ENCODE measurements at places on chromosomes 13 and 19. TPM values are rescaled to one million over a fixed set of nuclear protein-coding genes. Genes with fewer than 3 reads are reported as not detected.
A peak's percentile ranks its signal among the peaks of the same experiment; 100 is the strongest.

- DNase-seq: no peak
Measured at GRCh38 chr19:40805258-40805868, 6.4 kb downstream of the EGLN2 start.

DNA sequence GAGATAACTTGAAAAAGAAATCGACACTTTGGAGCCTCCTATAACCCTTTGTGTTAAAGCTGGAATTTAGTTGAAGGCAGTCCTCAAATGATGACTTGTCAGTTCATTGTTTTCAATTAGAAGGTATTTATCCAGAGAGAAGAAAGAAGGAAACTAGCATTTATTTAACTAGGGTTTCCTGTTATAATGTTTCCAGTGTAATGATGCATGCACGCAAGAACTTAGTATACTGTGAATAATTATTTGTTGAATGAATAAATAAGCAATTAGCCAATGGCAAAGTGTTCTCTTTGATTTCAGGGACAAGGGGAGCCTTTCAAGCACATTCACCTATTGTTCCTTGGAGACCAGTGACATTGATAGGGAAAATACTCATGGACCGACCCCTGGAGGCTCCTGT, 307.4 kb downstream of the KLF5 start:
- no peak for DNase-seq

GRCh38 chr19:46482631-46483030, 11.3 kb upstream of the PNMA8A start:
- DNase-seq: peak; percentile 41

DNA sequence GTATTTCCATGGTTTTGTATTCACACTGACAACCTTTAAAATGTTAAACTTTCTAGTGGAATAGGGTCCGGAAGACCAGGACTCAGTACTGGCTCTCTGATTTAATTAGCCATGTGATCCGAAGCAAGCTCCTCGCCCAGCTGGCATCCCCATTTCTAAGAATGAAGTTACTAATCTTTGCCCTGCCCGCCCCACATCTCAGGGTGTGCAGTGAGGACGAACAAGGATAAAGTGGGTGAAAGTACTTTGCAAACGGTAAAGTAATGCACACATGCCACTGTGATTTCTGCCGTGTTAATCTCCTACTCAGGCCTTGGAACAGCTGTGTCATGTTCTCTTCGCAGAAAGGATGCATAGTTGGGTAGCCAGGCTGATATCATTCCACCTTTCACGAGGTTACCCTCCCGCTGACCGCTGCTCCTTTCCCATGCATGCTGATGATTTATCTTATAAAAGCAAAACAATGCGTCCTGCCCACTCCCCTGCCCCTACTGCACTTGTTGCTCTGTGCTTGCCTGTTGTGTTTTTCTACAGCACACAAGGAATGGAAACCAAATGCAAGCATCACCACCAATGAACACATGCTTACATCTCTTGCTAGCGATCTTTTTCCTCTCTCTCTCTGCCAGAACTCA, 539.0 kb downstream of the EFNB2 start:
- DNase-seq: no peak

The P2RY11 gene
- 4.5 TPM for polyA plus RNA-seq
